ENCODE measurements at places on chromosomes 16 and 17.

GRCh38 chr16:2598133-2598641 lies 60.4 kb downstream of the PDPK1 start:
- no peaks in the 10 kb centered on the region for H3K4me1 ChIP-seq
- no peak overlapping the region for H3K4me3 ChIP-seq
- no peak for DNase-seq
- no peak overlapping the region for H3K27ac ChIP-seq
- peaks cover 32% of the 10 kb centered on the region for H3K36me3 ChIP-seq

DNA sequence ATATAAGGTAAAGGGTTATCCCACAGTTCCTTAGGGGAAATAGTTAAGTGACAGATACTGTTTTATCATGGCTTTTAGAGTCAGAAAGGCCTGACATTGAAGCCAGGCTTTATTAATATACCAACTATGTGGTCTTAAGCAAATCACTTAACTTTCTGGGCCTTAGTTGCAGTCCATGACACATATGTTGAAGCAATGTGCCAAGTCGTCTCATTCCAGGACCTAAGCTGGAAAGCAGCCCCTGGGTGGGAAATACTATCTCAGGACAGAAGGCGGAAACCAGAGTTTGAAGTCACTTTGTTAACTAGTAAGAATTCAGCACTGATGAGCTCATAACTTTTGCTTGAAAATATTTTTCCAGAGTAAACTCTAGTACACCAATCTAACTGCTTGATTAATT lies 80.0 kb downstream of the USP32 start:
- no peaks in the 10 kb centered on the region for H3K4me1 ChIP-seq
- H3K4me3 ChIP-seq, result no peak overlapping the region
- no peaks in the 10 kb centered on the region for H3K36me3 ChIP-seq
- no peak overlapping the region for H3K27ac ChIP-seq
- no peak for DNase-seq

DNA sequence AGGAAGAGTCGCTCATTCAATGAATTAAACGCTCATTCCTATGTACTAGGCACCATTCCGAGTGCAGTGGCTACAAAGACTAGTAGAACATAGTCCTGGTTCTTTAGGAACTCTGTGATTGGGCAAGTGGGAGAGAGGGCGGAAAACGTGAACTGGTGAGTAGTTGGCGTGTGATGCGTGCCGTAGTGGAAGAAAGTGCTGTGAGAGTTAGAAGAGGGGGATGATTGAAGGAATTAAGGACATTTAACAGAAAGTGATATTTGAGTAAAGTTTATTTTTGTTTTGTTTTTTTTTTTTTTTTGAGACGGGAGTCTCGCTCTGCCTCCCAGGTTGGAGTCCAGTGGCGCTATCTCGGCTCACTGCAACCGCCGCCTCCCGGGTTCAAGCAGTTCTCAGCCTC lies 7.9 kb upstream of the SLFN14 start:
- H3K27me3 ChIP-seq, result peaks cover 12% of the 10 kb centered on the region
- DNase-seq, result peak; percentile 54
- H3K36me3 ChIP-seq, result no peaks in the 10 kb centered on the region
- peak overlapping the region; percentile 83 for H3K27ac ChIP-seq
- peaks cover 10% of the 10 kb centered on the region for H3K4me1 ChIP-seq

GRCh38 chr16:9847146-9847545 lies 335.1 kb downstream of the GRIN2A start:
- H3K36me3 ChIP-seq, result no peaks in the 10 kb centered on the region
- peaks cover 26% of the 10 kb centered on the region for H3K4me1 ChIP-seq
- DNase-seq, result no peak
- no peaks in the 10 kb centered on the region for H3K27me3 ChIP-seq
- no peak overlapping the region for H3K4me3 ChIP-seq

GRCh38 chr17:30345527-30346075 lies 11.7 kb upstream of the TMIGD1 start:
- no peaks in the 10 kb centered on the region for H3K27me3 ChIP-seq
- no peak overlapping the region for H3K4me3 ChIP-seq
- no peaks in the 10 kb centered on the region for H3K36me3 ChIP-seq
- H3K4me1 ChIP-seq, result peaks cover 17% of the 10 kb centered on the region
- H3K27ac ChIP-seq, result no peak overlapping the region

DNA sequence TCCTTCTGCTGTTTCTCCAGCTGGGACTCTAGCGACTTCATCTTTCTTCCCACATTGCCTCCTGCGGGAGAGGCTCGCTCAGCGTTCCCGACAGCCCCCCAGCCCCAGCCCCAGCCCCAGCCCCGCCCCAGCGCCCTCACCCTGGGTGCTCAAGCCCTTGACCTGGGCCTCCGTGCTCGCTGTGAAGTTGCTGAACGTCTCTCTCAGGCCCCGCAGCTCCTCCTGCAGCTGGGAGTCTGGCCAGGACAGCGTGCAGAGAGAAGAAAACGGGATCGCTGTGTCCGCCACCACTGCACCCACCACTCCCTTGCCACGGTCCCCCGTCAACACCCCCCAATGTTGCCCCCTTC lies 2.4 kb downstream of the ASGR1 start:
- H3K27me3 ChIP-seq, result no peaks in the 10 kb centered on the region
- no peaks in the 10 kb centered on the region for H3K36me3 ChIP-seq
- peak overlapping the region; percentile 9 for H3K4me3 ChIP-seq
- peaks cover 17% of the 10 kb centered on the region for H3K4me1 ChIP-seq
- no peak overlapping the region for H3K27ac ChIP-seq

- H3K4me1 ChIP-seq, result peaks cover 22% of the 10 kb centered on the region
- H3K4me3 ChIP-seq, result no peak overlapping the region
- no peak overlapping the region for H3K27ac ChIP-seq
- no peak for DNase-seq
Measured at GRCh38 chr16:48317026-48317425, 68.2 kb downstream of the SIAH1 start.

- no peaks in the 10 kb centered on the region for H3K4me1 ChIP-seq
- no peaks in the 10 kb centered on the region for H3K27me3 ChIP-seq
- no peak overlapping the region for H3K4me3 ChIP-seq
- H3K36me3 ChIP-seq, result no peaks in the 10 kb centered on the region
- peak; percentile 79 for DNase-seq
Measured at GRCh38 chr17:59311051-59311468, 20.4 kb upstream of the YPEL2 start.

- H3K27me3 ChIP-seq, result no peaks in the 10 kb centered on the region
- no peak overlapping the region for H3K4me3 ChIP-seq
- no peak for DNase-seq
- no peaks in the 10 kb centered on the region for H3K4me1 ChIP-seq
- H3K36me3 ChIP-seq, result peaks cover 38% of the 10 kb centered on the region
Measured at GRCh38 chr17:78674156-78674555, 97.0 kb upstream of the DNAH17 start.

- DNase-seq, result no peak
- no peaks in the 10 kb centered on the region for H3K27me3 ChIP-seq
- H3K4me3 ChIP-seq, result no peak overlapping the region
Measured at GRCh38 chr17:67111327-67111726, 67.0 kb downstream of the CACNG1 start.

- H3K27me3 ChIP-seq, result no peaks in the 10 kb centered on the region
- H3K27ac ChIP-seq, result no peak overlapping the region
- H3K36me3 ChIP-seq, result no peaks in the 10 kb centered on the region
- DNase-seq, result no peak
- H3K4me3 ChIP-seq, result no peak overlapping the region
Measured at GRCh38 chr16:49788572-49788971, 67.3 kb downstream of the ZNF423 start.

DNA sequence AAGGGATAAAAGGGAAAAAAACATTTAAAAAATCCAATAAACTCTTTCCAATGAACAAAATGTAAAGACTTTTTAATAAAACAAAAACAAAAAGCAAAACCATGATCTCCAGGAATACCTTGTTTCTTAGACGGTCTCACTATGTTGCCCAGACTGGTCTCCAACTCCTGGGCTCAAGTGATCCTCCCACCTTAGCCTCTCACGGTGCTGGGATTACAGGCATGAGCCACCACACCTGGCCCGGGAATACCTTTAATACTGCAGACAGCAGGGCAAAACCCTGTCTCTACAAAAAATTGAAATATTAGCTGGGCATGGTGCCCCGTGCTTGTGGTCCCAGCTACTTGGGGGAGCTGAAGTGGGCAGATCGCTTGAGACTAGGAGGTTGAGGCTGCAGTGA lies 7.9 kb downstream of the RNF43 start:
- no peaks in the 10 kb centered on the region for H3K36me3 ChIP-seq
- no peak overlapping the region for H3K4me3 ChIP-seq
- no peak overlapping the region for H3K27ac ChIP-seq
- no peaks in the 10 kb centered on the region for H3K4me1 ChIP-seq
- H3K27me3 ChIP-seq, result peaks cover 29% of the 10 kb centered on the region

GRCh38 chr17:75601057-75601987 lies 13.7 kb downstream of the MYO15B start:
- H3K27ac ChIP-seq, result no peak overlapping the region
- DNase-seq, result peak; percentile 30
- no peaks in the 10 kb centered on the region for H3K36me3 ChIP-seq
- no peaks in the 10 kb centered on the region for H3K4me1 ChIP-seq
- no peaks in the 10 kb centered on the region for H3K27me3 ChIP-seq
- no peak overlapping the region for H3K4me3 ChIP-seq

DNA sequence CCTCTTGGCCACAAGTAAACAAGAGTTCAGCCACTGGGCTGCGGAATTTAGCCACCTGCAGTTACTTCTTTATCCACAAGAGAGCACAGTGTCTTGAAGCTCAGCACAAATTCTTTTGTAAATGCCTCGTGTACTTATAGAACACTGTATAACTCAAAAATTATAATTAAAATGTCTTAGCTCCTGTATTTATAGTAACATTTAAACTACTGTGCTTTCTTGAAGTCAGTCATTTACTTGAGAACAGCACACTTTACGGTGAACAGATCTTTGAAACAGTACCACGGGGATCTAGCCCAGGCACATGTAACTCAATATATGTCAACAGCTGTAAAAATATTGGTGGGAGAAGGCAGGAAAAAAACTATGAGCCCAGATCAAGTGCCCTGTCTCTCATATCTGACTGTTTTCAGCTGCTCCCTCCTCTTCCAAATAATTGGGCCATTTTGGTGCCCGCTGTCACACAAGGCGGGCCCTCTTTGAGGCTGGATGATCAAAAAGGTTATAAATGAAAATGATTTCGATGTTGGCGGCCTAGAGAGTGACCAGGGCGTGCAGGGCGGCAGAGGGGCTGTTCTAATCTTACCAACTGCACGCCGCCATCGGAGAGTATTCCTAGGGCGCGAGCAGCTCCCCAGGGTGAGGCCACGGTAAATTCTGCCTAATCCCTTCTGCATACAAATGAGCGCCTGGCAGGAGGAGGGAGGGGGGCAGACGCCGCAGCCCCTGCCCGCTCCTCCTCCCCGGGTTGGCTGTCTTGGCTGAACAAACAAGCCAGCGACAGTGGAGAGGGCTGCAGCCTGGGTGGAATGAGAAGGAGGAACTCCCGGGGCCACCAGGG lies 183.2 kb downstream of the C16orf78 start:
- H3K4me3 ChIP-seq, result no peak overlapping the region
- no peaks in the 10 kb centered on the region for H3K27me3 ChIP-seq
- H3K36me3 ChIP-seq, result no peaks in the 10 kb centered on the region
- no peaks in the 10 kb centered on the region for H3K4me1 ChIP-seq

GRCh38 chr17:41707803-41708669 lies 4.1 kb upstream of the GAST start:
- H3K4me3 ChIP-seq, result no peak overlapping the region
- DNase-seq, result no peak
- H3K36me3 ChIP-seq, result no peaks in the 10 kb centered on the region
- H3K27ac ChIP-seq, result no peak overlapping the region

- no peaks in the 10 kb centered on the region for H3K4me1 ChIP-seq
- DNase-seq, result no peak
- H3K4me3 ChIP-seq, result no peak overlapping the region
- H3K27ac ChIP-seq, result no peak overlapping the region
- H3K36me3 ChIP-seq, result no peaks in the 10 kb centered on the region
- H3K27me3 ChIP-seq, result peaks cover 13% of the 10 kb centered on the region
Measured at GRCh38 chr17:30368912-30369720, 9.6 kb upstream of the CPD start.

DNA sequence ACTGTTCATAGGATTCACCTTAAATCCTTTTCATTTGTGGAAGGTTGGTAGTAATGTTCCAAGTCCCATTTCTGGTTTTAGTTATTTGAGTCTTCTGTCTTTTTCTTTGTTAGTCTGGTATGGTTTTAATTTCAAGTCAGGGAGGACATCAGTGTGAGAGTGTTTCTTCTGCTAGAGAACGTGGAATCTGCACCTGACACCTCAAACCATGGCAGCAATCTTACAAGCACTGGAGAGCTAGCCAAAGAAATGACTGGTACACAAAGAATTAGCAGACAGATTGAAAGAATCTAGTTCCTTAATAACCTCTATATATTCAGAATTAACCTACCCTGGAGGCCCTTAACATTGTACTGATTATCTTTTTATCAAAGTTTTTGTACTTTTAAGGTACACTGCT lies 50.2 kb downstream of the CHCT1 start:
- H3K27me3 ChIP-seq, result no peaks in the 10 kb centered on the region
- no peak overlapping the region for H3K4me3 ChIP-seq
- no peak overlapping the region for H3K27ac ChIP-seq
- DNase-seq, result no peak
- H3K4me1 ChIP-seq, result peaks cover 27% of the 10 kb centered on the region

- no peaks in the 10 kb centered on the region for H3K36me3 ChIP-seq
- peaks cover 17% of the 10 kb centered on the region for H3K4me1 ChIP-seq
- no peak for DNase-seq
- H3K4me3 ChIP-seq, result no peak overlapping the region
Measured at GRCh38 chr16:70473446-70474319, 19.3 kb downstream of the FCSK start.

- H3K4me1 ChIP-seq, result peaks cover 3% of the 10 kb centered on the region
- DNase-seq, result peak; percentile 24
- H3K36me3 ChIP-seq, result no peaks in the 10 kb centered on the region
- H3K27ac ChIP-seq, result no peak overlapping the region
Measured at GRCh38 chr16:77869997-77870813, 81.8 kb downstream of the VAT1L start.

DNA sequence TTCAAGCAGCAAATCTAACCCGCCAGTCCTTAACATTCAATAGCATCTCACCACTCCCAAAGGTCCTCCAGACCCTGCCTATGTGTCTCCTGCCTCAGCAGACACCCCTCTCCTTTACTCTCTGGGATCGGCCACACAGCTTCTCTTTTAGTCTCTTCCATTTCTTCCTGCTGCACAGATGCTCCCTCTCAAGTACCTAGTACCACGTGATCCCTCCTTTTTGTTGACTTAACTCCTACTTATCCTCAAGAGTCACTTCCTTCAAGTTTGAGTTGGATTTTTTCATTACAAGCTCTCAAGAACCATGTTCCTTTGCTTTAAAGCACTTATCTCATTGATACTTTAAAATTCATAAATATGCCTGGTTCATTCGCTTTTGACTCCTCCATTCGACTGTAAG lies 24.9 kb downstream of the AMFR start:
- DNase-seq, result no peak
- no peak overlapping the region for H3K4me3 ChIP-seq
- no peaks in the 10 kb centered on the region for H3K4me1 ChIP-seq
- no peak overlapping the region for H3K27ac ChIP-seq

- H3K27me3 ChIP-seq, result no peaks in the 10 kb centered on the region
- peak overlapping the region; percentile 98 for H3K27ac ChIP-seq
- H3K4me1 ChIP-seq, result peaks cover 28% of the 10 kb centered on the region
- no peaks in the 10 kb centered on the region for H3K36me3 ChIP-seq
Measured at GRCh38 chr17:82217120-82217529, 4.5 kb upstream of the CCDC57 start.

- H3K27ac ChIP-seq, result no peak overlapping the region
- H3K36me3 ChIP-seq, result no peaks in the 10 kb centered on the region
- no peak for DNase-seq
- H3K27me3 ChIP-seq, result no peaks in the 10 kb centered on the region
- no peaks in the 10 kb centered on the region for H3K4me1 ChIP-seq
- no peak overlapping the region for H3K4me3 ChIP-seq
Measured at GRCh38 chr17:12709063-12709462, 43.4 kb downstream of the MYOCD start.

- no peak overlapping the region for H3K4me3 ChIP-seq
- H3K27ac ChIP-seq, result no peak overlapping the region
- H3K4me1 ChIP-seq, result no peaks in the 10 kb centered on the region
- no peaks in the 10 kb centered on the region for H3K27me3 ChIP-seq
Measured at GRCh38 chr16:67917852-67918236, 13.8 kb downstream of the CTRL start.

Data from endothelial cell of umbilical vein (primary cell).